ENCODE measurements at places on chromosomes 4 and X. TPM values are rescaled to one million over a fixed set of nuclear protein-coding genes. Genes with fewer than 3 reads are reported as not detected.

GRCh38 chr4:134691915-134692314 lies 490.3 kb upstream of the PABPC4L start:
- DNase-seq = no peak

DNA sequence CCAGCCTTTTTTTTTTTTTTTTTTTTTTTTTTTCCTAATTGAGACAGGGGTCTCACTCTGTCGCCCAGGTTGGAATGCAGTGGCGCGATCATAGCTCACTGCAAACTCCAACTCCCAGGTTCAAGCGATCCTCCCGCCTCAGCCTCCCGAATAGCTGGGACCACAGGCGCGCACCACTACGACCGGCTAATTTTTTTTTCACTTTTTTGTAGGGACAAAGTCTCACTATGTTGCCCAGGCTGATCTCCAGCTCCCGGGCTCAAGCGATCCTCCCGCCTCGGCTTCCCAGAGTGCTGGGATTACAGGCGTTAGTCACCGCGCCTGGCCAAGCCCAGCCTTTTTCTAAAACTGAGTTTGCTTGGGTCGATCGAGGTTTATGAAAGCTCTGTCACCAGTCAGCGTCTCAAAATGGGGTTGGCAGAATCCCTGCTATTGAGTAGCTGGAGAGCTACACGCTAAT lies 1.3 kb upstream of the OTUD5 start:
- DNase-seq = peak; percentile 29

- DNase-seq = no peak
Measured at GRCh38 chr4:155569960-155570515, 96.6 kb upstream of the GUCY1A1 start.

DNA sequence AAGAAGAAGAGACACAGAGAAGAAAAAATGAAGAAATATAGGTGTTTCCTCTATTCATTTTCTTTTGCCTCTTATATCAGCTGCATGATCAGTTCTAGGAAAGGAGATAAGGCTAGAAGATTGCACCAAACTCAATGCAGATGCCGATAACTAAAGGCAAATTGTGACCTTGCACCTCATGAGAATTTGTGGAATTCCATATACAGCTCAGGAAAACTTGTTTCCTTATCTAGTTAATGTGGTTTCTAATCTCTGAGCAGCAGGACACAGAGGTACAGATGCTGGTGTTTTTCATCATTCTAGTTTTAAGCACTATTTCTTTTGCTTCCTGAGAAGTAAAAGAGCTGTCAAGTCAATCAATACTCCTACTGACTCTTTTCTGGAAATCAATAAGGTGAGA lies 104.6 kb upstream of the NWD2 start:
- DNase-seq = no peak

GRCh38 chrX:78839711-78840110 lies 92.2 kb downstream of the LPAR4 start:
- no peak for DNase-seq

DNA sequence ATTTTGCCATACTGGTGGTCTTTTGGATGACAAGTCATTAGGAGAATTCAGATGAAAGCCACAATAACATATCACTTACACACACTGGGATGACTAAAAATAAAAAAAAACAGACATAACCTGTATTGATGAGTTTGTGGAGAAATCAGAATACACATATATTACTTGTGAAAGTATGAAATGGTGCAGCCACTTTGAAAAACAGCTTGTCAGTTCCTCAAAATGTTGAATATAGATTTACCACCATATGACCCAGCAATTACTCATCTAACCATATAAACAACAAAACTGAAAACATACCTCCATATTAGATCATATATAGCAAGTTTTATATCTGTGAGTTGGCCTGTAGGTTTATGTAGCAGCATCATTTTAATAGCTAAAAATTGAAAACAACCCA lies 608.7 kb downstream of the TLL1 start:
- DNase-seq = no peak

DNA sequence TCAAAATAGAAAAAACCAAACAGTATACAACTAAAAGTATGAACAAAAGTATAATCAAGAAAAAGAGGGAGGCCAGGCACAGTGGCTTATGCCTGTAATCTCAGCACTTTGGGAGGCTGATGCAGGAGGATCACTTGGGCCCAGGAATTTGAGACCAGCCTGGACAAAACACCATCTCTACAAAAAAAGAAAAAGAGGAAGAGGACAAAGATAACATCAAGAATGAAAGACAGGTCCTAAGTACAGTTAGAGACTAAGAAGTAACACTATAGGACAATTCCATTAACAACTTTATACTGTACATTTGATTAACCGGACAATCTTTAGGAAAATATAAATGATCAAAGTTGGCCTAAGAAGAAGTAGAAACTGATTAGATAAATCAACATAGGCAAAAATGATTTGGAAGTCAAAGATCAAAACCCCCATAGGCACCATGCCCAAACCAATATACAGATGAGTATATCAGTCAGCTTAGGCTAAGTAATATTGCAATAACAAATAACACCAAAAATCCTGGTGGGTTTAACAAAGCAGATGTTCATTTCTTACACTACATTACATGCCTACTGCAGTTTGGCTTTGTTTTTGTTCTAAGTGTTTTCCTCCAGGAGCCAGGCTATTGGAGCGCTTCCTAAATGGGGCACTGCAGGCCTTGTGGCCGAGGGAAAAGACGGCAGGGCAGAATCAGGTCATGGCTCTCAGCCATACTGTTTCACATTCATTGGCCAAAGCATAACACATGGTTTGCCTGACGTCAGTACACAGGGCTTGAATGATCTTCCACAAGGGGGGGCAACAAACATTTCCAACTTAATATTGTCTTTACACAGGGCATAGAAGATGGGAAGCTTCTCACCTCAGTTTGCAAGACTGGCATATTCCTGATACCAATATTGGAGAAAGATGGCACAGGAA lies 42.2 kb upstream of the HGFAC start:
- no peak for DNase-seq

- no peak for DNase-seq
Measured at GRCh38 chrX:129646566-129647417, 8.0 kb downstream of the APLN start.

- peak; percentile 63 for DNase-seq
Measured at GRCh38 chrX:51802917-51803688, 59.9 kb downstream of the GSPT2 start.

- DNase-seq = no peak
Measured at GRCh38 chr4:146059865-146060264, 115.7 kb upstream of the LSM6 start.

GRCh38 chr4:120718979-120719566 lies 203.5 kb downstream of the PRDM5 start:
- peak; percentile 20 for DNase-seq

DNA sequence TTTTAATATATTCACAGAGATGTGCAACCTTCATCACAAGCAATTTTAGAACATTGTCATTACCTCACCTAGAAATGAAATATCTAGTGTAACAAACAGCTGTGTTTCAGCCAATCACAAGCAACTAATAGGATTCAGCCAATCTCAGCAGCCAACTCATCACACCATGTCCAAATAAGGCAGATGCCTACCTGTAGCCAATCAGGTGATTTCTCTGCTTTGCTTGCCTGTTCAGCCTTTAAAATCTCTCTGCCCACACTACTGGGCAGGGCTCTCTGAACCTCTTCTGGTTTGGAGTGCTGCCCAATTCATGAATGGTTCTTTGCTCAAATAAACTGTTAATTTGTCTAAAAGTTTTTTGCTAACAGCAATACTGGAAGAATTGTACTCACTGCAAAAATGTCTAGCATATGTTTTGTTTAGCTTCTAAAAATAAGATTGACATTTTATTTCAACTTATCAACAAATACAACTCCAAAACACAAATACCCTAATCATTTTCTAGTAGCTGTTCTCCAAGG lies 52.4 kb upstream of the IGFBP7 start:
- no peak for DNase-seq

- DNase-seq = no peak
Measured at GRCh38 chr4:23720556-23720955, 169.3 kb downstream of the PPARGC1A start.

DNA sequence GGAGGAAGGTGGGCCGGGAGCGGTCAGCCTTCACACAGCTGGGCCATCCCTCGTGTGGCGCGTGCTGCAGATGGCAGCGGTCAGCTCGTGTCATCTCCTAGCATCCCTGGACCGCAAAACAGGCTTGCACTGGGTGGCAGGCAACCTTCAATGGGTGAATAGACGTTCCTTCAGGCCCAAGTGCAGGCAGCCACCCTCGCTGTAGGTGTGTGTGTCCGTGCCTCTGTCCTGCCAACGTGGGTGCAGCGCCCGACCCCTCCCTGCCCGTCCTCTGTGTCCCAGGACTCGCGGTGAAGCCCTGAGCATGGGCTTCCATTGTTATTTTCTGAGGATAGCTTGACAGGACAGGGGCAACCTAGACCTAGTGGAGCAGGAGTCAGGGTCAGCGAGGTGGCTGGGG lies 79.8 kb upstream of the STOX2 start:
- DNase-seq = no peak

DNA sequence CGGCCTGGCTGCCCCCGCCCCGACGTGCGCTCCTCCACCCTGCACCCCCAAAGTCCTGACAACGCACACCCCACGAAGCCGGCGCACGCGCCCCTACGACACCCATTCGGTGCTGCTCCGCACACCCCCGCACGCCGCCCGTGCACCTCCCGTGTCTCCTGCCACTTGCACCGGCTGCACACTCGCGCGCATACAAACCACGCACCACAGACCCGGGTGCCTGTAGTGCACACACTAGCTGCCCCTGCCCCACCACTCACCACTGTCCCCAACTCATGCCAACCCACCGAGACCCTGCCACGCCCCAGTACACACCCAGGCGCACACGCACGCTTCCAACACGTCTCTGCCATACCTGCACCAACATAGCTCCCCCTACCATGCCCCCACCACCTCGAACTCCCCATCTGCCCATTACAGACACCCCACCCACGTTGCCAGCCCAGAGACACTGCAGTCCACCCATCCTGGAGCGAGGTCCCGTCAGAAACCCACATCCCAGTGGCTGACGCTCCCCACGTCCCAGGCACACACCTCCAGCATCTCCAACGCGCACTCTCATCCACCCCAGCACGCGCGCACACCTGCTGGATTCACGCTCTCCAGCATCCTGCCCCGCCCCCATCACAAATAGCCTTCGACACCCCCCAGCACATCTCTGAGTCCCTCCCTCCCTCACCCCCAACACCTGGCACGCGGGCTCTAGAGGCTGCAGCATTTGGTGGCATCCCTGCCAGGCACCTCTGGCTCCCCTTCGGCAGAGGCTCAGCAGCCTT lies 4.2 kb upstream of the DUSP9 start:
- DNase-seq = no peak

- DNase-seq = no peak
Measured at GRCh38 chr4:81914623-81915022, 442.9 kb upstream of the RASGEF1B start.

GRCh38 chr4:15469402-15470127 lies at the start of gene CC2D2A:
Gene CC2D2A (plus strand): TSS chr4:15469882. CDS start chr4:15475933, 6,051 bp downstream.
- DNase-seq = no peak

DNA sequence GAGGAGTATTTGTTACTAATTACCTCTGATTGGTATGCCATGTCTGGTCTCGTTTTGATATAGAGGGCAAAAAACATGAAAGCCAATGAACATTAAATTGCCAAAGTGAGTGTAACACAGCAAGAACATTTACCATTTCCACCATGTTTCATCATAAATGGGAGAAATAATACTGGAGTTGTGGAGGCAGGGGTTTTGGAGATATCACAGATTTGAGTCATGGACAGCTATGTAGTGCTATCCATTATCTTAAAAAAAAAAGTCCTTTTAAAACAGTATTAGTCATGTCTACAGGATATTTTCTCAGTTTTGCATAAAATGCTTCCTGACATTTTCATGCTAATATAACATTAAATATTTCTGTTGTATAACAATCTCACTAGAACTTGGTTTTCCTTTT lies 301.2 kb downstream of the IL1RAPL1 start:
- DNase-seq = no peak

DNA sequence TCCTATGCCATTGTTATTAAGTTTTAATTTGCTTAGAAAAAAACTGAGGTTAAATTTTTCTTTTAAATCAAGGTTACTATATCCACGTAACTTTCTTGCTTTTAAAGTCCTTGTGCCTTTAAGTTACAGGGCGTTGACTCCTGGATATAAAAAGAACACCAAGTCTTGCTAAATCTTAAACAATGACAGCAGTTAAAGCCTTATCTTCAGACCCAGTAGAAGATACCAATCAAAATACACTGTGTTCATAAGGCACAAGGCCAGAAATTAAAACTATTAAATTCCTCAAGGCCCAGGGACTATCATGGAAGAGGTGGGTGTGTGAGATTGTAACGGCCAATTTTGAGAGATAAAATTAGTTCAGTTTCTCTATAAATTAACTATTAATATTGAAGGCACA lies 60.4 kb downstream of the PAGE2 start:
- DNase-seq = no peak

GRCh38 chrX:28910487-28910886 lies 323.2 kb downstream of the IL1RAPL1 start:
- DNase-seq = no peak

- DNase-seq = no peak
Measured at GRCh38 chr4:146051223-146051622, 112.6 kb upstream of the ZNF827 start.

GRCh38 chrX:112941209-112941837 lies 100.7 kb upstream of the AMOT start:
- no peak for DNase-seq

The HS3ST1 gene
- not detected for total RNA-seq

The SLC9A7 gene
- total RNA-seq = 23.0 TPM

The ADGRG4 gene
- not detected for total RNA-seq

The CT55 gene
- total RNA-seq = not detected

The GYPA gene
- total RNA-seq = not detected

The SHISA3 gene
- total RNA-seq = 0.23 TPM

The TGIF2LX gene
- total RNA-seq = not detected

The SOD3 gene
- not detected for total RNA-seq

The PITX2 gene
- 0.31 TPM for total RNA-seq

The IGFBP7 gene
- not detected for total RNA-seq

The ARHGAP36 gene
- total RNA-seq = not detected

The TRAPPC11 gene
- total RNA-seq = 36.8 TPM

The CFAP299 gene
- not detected for total RNA-seq

The RPS6KA6 gene
- 1.5 TPM for total RNA-seq

The SPACA5B gene
- not detected for total RNA-seq

The TRIM60 gene
- not detected for total RNA-seq

The FDCSP gene
- total RNA-seq = not detected

The BTK gene
- total RNA-seq = 1.7 TPM
